Pulmonary artery endothelial cell (primary cell): ENCODE measurements at places on chromosomes 1 and 21. TPM values are rescaled to one million over a fixed set of nuclear protein-coding genes. Genes with fewer than 3 reads are reported as not detected.

GRCh38 chr1:152047730-152048415 is 11.1 kb upstream of the S100A11 start:
- peak; percentile 83 for DNase-seq

- DNase-seq = no peak
Observed at GRCh38 chr1:27513958-27514357, 24.0 kb upstream of the WASF2 start.

- peak; percentile 58 for DNase-seq
Observed at GRCh38 chr1:21586846-21587601, 77.8 kb downstream of the ALPL start.

- DNase-seq = peak; percentile 64
Observed at GRCh38 chr1:204190212-204191211, 5.8 kb downstream of the KISS1 start.

GRCh38 chr21:40729761-40730425 is 117.1 kb downstream of the DSCAM start:
- DNase-seq = no peak

SERPINC1 gene
- 0.14 TPM in 1 of 2 replicates, not detected in the other for total RNA-seq

DNA sequence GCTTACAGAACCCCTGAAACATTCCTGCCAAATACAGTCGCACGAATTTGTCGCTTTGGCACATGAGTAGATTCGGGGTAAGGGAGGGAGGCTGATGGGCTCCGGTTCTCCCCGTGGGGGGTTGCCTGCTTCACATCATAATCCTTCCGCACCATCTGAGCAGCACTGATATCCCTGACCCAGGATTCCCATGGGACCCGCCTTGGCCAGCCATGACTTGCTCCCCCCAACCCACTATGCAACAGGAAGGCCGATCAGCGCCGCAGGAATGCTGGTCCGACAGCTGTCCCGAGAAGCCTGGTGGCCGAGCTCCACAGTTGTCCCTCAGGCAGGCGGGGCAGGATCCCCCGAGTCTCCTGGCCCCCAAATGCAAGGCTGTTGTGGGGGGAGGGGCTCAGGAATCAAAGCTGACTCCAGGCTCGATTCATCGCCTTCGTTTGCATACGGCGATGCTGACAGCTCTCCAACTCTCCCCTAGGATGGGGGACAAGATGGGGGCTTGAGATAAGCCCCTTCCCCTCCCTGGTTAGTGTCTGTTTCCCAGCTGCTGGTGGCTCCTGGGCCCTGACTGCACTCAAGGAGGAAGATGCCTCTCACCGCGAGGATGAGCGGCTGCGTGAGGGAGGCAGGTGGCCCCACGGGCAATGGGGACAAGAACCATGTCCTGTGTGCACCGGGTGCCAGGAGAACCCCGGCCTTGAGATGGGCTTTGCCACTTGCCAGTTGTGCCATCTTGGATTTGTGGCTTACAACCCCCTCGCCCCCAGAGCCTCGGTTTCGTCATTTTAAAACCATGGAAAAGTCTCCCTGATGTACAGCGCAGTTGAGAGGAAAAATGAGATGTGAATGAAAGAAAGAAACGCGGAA is 9.3 kb downstream of the DRAXIN start:
- no peak for DNase-seq

GRCh38 chr1:32876341-32877210 is 5.9 kb upstream of the FNDC5 start:
- no peak for DNase-seq

DNA sequence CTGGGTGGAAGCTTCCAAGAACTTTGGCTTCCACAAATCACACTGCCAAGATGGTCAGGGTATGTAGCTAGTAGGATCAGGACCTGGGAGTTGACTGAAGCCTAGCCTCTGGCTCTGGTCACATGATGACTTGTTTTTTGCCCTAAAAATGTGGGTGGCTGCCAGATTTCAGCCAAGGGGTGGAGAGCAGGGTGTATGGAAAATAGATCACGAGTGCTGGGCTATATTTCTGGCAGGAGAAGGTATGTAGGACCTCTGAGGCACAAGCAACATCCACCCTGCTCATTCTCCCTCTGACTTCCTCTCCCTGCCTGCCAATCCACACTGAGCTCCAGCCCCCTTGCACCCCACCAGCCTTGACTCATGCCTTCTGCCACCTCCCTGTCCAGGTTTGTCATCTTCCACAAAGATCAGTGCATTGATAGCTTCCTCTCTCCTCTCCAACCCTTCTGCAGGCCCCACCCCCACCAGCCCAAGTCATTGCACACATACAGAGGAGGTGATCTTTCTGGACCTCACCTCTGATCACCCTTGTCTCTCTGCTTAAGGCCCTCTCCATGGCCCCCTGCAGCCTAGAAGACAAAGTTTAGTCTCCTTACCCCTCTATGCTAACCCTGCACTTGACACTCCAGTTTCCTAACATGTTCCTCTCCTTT is 8.3 kb upstream of the CYP4B1 start:
- DNase-seq = no peak

UBE2U gene
- total RNA-seq = not detected in 2 replicates

- DNase-seq = no peak
Observed at GRCh38 chr1:198873696-198874230, 234.9 kb downstream of the PTPRC start.

VTCN1 gene
- not detected in 2 replicates for total RNA-seq
